ENCODE measurements at places on chromosomes 4 and X.

- no peak for DNase-seq
Measured at GRCh38 chr4:142480244-142480643, 365.9 kb downstream of the INPP4B start.

DNA sequence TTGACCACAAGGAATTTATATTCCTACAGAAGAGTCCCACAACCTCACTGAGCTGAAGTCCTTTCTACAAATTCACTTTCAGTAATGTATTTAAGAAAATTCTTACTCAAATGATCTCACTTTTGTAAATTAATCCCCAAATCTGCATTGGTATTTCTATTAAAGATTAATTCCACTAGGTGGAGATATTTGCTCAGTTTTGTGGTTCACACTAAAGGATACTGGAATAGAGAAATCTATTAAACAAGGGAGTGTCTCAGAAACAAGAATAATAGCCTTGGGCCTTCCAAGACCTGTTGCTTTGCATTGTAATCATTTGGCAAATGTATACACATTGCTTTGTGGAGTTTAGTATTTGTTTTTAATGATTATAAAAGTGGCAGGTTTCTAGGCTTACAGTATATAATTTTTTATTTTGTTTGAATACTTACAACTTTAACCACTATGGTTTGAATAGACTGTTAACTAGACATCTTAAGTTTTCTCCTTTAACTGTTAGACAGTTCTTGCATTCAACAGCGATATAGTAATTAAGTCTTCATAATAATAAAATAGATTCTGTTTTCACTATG, 25.9 kb downstream of the CFAP299 start:
- no peak for DNase-seq

- DNase-seq: no peak
Measured at GRCh38 chr4:3516061-3516835, 16.0 kb downstream of the LRPAP1 start.

GRCh38 chr4:26510334-26510964, 20.2 kb upstream of the CCKAR start:
- DNase-seq: no peak

- DNase-seq: no peak
Measured at GRCh38 chr4:109913596-109914241, 1.0 kb downstream of the EGF start.

DNA sequence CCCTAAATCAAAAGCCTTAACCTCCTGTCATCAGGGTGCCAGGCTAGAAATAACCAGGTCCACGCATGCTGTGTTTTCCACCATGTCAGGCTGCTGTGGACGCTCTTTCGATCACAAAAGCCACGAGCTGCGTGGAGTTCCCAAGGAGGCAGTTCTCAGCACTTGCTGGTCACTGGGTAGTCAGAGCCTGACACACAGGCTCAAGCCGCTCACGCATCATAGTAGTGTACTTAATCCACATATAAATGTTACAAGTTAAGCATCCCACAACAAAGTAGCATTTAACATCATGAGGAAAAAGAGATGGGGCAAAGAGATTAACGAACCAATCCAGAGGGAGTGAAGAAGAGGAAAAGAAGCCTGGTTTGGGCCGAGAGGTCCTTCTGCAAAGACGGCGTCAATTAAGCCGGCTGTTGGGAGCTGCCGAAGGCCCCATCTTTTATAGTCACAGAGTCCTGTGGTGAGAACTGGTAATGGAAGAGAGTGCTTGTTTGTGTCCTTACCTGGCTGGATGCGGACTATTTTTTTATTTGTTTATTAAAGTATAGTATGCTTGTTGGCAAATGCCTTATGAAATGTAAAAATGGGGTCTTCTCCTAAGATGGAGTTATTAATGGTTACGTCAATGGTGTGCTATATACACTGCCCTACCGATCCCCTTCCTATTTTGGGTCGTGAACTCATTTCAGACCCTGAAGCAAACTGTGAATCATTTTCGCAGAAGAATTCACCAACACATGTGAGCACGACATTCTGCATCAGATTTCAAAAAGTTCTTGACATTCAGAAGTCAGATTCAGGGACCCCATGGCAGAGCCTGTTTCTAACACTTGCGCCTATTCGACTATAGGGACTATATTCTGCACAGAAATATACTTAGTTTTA, 675 bp downstream of the PRIMPOL start:
- no peak for DNase-seq

DNA sequence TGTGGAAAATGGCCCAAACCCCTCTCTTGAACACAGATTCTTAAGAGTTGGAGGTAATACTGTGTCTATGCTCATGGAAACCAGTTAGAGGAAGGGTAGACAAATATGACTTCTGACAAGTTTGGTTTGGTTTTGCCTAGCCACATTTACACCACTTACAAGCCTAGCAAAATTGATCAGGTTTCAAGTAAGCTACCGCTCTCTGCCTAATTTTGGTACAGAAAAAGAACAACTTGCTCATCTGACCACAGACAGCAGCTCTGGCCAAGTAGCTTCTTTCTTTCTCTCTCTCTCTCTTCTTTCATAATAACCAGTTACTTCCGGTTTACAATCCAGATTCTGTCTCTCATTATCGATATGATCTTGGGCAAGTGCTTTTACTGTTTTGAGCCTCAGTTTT, 260.0 kb downstream of the GLUD2 start:
- DNase-seq: no peak

DNA sequence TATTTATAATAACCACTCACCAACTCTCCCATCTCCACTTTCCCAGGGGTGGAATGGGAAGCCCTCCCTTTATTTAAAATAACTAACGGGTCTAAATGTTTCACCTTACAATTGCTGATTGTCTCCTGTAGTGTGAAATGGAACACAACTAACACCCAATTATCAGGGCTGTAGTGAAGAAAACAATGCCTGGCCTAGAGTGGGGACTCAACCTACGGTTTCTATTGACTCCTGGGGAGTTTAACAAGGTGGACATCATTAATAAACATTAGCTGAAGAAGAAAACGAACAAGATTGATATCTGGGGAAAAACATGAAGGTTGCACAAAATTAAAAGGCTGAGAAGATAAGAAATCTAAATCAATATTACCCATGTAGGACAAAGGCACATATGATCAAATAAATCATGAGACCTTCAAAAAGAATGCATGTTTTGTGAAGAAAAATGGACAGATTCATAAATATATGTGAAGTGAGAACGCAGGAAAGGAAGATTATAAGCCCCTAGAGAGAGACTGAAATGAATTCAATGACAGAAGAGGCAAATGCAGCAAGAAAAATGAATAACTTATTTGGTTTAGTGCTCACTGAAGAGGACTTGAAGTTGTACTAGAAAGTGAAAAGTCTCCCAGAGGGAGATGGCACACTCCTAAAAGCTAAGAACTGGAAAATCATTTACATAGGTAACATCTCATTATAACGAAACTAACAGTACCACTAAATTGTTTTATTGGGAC, 593.0 kb upstream of the AADAT start:
- no peak for DNase-seq

- no peak for DNase-seq
Measured at GRCh38 chr4:41406113-41406516, 131.8 kb upstream of the LIMCH1 start.

DNA sequence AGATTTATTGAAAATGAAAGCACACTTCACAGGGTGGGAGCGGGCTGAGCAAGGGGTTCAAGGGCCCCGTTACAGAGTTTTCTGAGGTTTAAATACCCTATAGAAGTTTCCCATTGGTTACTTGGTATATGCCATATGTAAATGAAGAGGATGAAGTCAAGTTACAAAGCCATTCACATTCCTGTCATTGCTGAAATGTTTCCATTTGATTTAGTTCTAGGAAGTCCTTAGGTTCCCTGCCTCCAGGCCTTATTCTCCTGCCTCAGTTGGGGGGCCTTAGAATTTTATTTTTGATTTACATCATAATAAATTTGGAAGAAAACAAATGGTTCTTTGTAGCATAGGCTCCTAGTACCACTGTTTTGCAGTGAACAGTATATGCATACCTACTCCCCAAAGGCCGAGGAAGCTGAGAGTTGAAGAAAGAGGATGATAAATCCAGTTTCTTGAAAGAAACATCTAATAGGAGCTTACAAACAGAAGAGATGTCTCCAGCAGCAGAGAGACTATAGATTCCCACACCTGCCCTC, 31.8 kb downstream of the SERTM2 start:
- DNase-seq: no peak
